ENCODE measurements at places on chromosomes 2 and 18.

- no peak for DNase-seq
Measured at GRCh38 chr2:222232372-222232771, 66.4 kb downstream of the PAX3 start.

- no peak for DNase-seq
Measured at GRCh38 chr2:171271971-171272436, 111.3 kb upstream of the TLK1 start.

- peak; percentile 84 for DNase-seq
Measured at GRCh38 chr18:48951448-48952286, 902 bp upstream of the SMAD7 start.

- no peak for DNase-seq
Measured at GRCh38 chr2:37020887-37021796, 54.8 kb upstream of the STRN start.

DNA sequence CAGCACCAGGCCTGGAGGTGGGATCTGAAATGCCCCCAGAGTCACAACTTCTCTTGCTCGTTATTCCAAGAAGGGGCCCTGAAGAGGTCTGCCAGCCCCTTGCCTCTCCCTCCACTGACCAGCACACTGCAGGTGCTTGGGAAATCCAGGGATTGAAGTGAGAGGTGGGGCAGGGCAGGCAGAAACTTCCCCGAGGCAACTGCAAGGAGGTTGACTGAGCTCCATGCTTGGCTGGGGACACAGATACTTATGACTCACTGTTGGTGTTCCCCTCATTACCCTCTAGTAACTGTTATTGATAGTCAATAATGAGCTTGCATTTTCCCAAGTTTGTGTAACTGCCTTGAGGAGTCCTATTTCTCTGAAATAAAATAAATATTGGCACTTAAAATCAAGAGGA is 47.5 kb downstream of the MARCO start:
- no peak for DNase-seq

DNA sequence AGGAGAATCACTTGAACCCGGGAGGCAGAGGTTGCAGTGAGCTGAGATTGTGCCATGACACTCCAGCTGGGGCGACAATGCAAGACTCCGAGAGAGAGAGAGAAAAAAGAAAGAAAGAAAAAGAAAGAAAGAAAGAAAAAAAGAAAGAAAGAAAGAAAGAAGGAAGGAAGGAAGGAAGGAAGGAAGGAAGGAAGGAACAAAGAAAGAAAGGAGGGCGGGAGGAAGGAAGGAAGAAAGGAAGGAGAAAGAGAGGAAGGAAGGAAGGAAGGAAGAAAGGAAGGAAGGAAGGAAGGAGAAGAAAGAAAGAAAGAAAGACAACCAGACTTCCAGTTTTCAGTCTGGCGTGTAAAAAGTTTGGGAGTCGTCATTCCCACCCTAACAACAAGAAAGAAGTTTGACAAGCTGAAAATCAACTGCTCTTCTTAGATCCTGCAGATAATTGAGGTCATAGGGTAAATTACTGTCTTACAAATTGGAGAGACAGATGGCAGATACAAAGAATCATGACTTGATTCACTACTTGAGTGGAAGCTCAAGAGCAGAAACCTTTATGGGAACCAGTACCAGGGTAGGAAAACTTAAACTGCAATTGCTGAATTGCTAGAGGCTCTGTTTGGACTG is 15.1 kb upstream of the CYP27C1 start:
- no peak for DNase-seq

- no peak for DNase-seq
Measured at GRCh38 chr2:105820691-105821090, 76.0 kb downstream of the NCK2 start.

GRCh38 chr18:62242955-62243354 is 55.9 kb downstream of the RELCH start:
- no peak for DNase-seq

DNA sequence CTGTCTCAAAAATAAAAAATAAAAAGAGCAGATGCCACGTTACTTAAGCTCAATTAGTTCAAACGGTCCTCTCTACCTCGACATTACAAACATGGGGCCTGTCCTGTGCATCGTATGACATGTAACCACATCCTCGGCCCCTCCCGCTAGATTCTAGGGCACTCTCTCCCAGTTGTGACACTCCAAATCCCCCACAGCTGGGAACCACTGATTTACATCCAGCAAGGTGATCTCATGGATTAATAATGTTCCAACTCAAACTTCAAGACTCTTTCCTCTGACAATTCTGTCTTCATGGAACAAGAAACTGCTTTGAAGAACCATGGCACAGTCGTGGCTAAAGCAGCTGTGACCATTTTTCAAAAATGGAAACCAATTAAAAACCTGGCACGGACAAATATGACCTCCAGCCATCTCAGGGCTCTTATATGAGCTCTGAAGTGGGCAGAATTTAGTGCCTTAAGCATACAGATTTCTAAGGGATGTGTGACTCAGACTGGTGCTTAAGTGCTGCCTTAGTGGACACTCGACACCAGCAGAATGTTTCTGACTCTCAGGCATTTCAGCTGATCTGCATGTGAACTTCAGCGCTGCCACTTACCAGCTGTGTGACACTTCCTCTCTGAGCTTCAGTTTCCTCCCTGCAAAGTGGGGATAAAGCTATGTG is 31.7 kb upstream of the ASAP2 start:
- DNase-seq = no peak

- no peak for DNase-seq
Measured at GRCh38 chr2:178479275-178479616, 846 bp upstream of the FKBP7 start.
